ENCODE measurements at places on chromosomes 2 and 18. TPM values are rescaled to one million over a fixed set of nuclear protein-coding genes. Genes with fewer than 3 reads are reported as not detected.

GRCh38 chr2:207683879-207684627, 27.4 kb upstream of the CCNYL1 start:
- DNase-seq: no peak

- DNase-seq: no peak
Observed at GRCh38 chr2:186641132-186641806, 51.4 kb downstream of the ITGAV start.

- no peak for DNase-seq
Observed at GRCh38 chr2:19746611-19747309, 155.0 kb downstream of the TTC32 start.

ALLC gene
- not detected for total RNA-seq

- no peak for DNase-seq
Observed at GRCh38 chr18:35284841-35285240, 5.2 kb downstream of the ZSCAN30 start.

GRCh38 chr2:109365131-109365530, 236.1 kb downstream of the SH3RF3 start:
- peak; percentile 24 for DNase-seq

REG3A gene
- 4.0 TPM for total RNA-seq

GRCh38 chr2:176814740-176815367, 397.7 kb upstream of the HNRNPA3 start:
- no peak for DNase-seq

DNA sequence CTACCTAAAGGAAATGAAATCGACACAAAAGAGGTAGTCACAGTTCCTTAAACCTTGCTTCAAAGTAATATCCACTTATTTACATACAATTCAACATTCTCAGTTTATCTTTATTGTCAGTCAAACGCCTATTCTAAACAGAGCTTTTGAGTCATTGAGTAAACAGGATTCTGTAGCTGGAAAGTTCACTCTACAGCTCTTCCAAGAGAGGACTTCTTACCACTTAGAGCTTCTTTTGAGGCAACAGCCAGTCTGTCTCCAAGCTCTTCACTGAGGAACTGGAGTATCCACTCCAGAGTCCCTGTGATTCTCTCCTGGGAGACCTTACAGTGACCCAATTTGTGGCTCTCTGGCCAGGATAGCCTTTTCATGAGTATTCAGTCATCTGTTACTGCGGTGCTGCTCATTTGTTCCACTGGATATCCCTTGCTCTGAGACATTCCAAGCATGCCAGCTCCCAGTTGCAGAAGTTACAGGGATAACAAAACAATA, 210.9 kb upstream of the OSR1 start:
- DNase-seq: no peak

GRCh38 chr18:27211569-27211968, 26.5 kb upstream of the CHST9 start:
- no peak for DNase-seq

GRCh38 chr2:15096873-15097272, 464.3 kb downstream of the NBAS start:
- no peak for DNase-seq

- no peak for DNase-seq
Observed at GRCh38 chr2:198054299-198054698, 249.9 kb downstream of the PLCL1 start.

DNA sequence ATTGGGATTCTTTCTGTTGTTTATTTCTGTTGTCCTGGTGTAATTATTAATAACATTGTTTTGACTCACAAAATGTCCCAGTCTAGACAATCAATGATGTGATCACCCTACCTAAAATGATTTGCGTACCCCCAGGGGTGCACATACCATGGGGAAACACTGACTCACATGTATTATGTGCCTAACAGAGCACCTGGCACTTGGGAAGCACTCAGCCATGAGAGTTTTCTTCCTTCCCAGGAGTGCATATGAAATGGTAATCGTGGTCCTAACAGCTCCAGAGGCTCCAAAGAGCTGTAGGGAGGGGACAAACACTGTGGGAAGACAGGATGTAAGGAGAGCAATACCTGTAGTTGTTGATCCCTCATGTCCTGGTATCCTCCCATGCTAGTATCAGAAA, 187.8 kb upstream of the ERBB4 start:
- DNase-seq: no peak

GRCh38 chr2:237059155-237059875, 26.4 kb upstream of the COPS8 start:
- DNase-seq: no peak

DNA sequence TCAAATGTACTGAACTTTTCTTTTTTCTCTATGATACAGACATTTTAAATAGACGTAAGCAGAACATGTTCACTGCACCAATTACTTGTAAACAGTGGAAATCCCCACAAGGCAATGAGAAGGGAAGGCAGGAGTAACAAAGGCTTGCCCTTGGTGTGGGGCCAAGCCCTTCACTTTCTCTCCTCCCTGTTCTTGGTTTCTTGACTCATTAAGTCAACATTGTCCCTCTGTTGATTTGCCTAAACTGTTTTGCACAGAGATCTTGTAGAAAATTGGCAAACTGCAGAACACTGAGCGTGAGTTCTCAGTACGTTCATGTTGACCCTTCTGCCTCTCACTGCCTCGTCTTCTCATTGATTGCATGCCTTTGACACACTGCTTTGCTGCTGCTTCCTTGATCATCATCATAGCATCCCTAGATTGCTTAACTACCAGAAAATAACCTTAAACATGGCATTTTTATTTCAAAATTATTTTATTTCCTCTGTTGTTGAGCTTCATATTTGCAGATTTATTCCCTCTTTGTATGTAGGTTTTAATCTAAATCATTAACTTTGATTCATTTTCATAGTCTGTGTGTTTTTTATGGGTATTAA, 257.7 kb downstream of the PTGR3 start:
- DNase-seq: no peak

- DNase-seq: no peak
Observed at GRCh38 chr18:34592961-34593382, 117.1 kb upstream of the DTNA start.

GRCh38 chr2:119006441-119006840, 64.4 kb downstream of the MARCO start:
- peak; percentile 44 for DNase-seq

CPLX4 gene
- not detected for total RNA-seq

GRCh38 chr2:212117926-212118325, 420.7 kb downstream of the ERBB4 start:
- DNase-seq: no peak

ST8SIA5 gene
- 1.9 TPM for total RNA-seq

DNA sequence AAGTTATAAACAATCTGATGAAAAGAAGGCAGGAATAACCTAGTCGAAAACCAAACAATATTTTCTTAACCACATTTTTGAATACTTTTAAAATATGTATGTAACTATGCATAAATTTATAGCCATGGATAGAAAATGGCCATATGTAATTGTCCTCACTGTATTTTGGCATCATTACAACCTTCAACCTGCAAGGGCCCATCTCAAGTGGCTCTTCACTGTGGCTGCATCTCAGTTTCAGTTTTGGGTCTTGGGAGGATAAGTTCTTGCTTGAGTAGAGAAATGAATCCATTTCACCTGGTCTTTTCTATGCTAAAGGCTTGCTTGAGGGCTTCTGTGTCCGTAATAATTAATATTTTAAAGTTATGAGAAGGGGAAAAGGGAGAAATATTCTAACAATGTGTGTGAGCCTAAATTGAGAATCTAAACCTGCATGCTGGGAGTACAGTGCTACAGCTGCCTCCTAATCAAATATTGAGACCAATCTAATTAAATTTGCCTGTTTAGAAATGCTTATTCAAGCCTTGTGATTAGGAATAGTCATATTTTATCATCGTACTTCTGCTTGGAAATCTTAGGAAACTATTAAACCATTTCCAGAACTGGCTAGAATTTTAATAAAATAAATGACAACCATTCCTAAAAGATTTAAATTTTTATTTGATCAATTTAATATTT, 92.5 kb downstream of the EML4 start:
- DNase-seq: no peak

SERPINB11 gene
- 1.4 TPM for total RNA-seq

- DNase-seq: no peak
Observed at GRCh38 chr2:20421988-20422370, 24.9 kb upstream of the RHOB start.

GRCh38 chr2:133266926-133267590, 301.2 kb downstream of the NCKAP5 start:
- DNase-seq: no peak

GRCh38 chr18:39660141-39660540, 2094.5 kb upstream of the CELF4 start:
- no peak for DNase-seq

- DNase-seq: no peak
Observed at GRCh38 chr2:197477797-197478196, 21.8 kb downstream of the HSPD1 start.

GRCh38 chr2:113227290-113227689, 51.4 kb downstream of the PAX8 start:
- no peak for DNase-seq
